Progenitor cell of endocrine pancreas (in vitro differentiated cells): ENCODE measurements at places on chromosomes 12 and 14. TPM values are rescaled to one million over a fixed set of nuclear protein-coding genes. Genes with fewer than 3 reads are reported as not detected.

DPPA3 gene
- not detected in 2 replicates for total RNA-seq

ZNF384 gene
- total RNA-seq, result 159 and 164 TPM in 2 replicates

GUCY2C gene
- total RNA-seq, result 1.2 and 1.7 TPM in 2 replicates

TAS2R43 gene
- total RNA-seq, result 1.2 and 1.9 TPM in 2 replicates

CPM gene
- total RNA-seq, result 28.0 and 32.1 TPM in 2 replicates

ABHD12B gene
- not detected in 2 replicates for total RNA-seq

FBLN5 gene
- 6.4 and 6.9 TPM in 2 replicates for total RNA-seq

CMKLR1 gene
- total RNA-seq, result not detected in 2 replicates

STX2 gene
- 20.5 and 22.4 TPM in 2 replicates for total RNA-seq

CKB gene
- total RNA-seq, result 929 and 983 TPM in 2 replicates

PLEK2 gene
- 0.67 and 0.89 TPM in 2 replicates for total RNA-seq

ZFP36L1 gene
- 325 and 368 TPM in 2 replicates for total RNA-seq

CDC42BPB gene
- total RNA-seq, result 104 and 105 TPM in 2 replicates

- DNase-seq, result no peak
Observed at GRCh38 chr12:108788076-108788782, 56.9 kb upstream of the CORO1C start.

- DNase-seq, result no peak
Observed at GRCh38 chr12:2851931-2852330, 4.9 kb downstream of the TEX52 start.

- DNase-seq, result no peak
Observed at GRCh38 chr14:59679872-59680271, 103.3 kb upstream of the CCDC175 start.

DNA sequence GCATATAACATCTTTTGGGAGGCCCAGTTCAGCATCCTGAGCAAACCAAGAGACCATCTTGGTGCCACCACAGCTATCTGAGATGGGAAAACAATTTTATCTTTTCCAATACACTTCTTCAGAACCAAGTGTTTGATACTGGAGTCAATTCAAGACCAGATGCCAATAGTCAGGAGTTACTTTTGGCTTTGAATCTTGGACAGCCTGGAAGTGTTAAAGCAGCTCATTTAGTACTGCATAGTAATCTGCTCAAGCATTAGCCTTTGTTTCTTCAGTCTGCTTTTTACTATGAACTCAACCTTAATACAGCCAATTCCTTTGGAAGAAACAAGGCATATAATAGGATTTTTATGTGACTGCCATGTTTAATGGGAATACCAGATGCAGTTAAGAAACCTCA, 81.9 kb upstream of the TSPAN8 start:
- DNase-seq, result no peak

- no peak for DNase-seq
Observed at GRCh38 chr12:110647631-110648040, 33.7 kb downstream of the TCTN1 start.

DNA sequence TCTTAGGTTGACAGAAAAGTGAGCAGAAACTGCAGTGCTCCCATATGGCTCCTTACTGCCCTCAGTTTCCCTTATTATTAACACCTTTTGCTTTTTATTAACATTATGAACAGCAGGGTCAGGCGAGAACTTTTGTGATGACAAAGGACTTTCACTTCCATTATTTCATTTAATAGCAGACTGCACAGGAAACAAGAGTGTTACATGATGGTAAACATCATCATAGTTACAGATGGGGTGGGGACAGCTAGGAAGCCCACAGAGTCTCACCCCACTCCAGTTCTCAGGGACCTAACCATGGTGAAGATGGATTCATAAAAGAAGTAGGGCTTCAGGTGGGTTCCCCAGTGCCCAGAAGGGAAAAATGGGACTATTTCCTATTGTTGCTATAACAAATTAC, 110.1 kb upstream of the PELI2 start:
- no peak for DNase-seq

GRCh38 chr12:102095677-102096263, 24.1 kb downstream of the NUP37 start:
- no peak for DNase-seq

- DNase-seq, result no peak
Observed at GRCh38 chr14:44653641-44654040, 146.6 kb upstream of the FSCB start.

GRCh38 chr12:50581226-50582184, 76.7 kb downstream of the DIP2B start:
- no peak for DNase-seq

DNA sequence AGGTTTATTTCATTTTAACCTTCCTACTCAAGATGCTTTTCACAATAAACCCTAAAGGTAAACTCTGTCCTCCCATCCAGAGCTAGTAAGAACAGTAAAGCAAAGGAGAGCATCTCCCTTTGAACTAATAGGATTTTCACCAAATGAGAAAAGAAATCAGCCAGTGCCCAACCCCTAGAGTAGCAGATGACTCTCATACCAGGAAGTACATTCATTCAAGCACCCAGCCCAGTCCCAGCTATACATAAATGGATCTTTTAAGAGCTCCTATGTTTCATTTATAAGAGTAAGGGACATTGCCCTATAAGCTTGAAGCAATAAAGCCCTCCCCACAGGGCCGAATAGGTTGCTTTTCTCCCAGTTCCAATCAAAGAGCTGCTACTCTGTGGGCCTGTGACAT, 7.6 kb downstream of the BAZ2A start:
- no peak for DNase-seq

DNA sequence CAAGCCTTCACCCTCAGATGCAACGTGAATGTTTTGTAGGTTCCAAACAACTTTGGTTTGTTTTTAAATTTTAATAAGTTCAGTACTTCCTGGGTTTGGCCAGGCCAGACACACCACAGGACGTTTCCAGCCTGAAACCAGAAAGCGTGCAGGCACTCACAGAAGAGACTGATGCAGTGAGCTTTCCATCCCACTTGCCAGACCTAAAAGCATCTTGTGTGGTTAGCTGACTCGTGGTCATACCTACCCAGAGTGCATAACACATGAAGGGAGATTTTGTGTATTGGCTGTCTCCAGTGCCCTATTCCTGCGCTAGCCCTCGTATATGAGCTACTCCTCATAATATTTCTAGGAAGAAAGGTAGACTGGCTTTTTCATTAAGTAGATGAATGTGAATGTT, 297.3 kb upstream of the FAR2 start:
- no peak for DNase-seq

DNA sequence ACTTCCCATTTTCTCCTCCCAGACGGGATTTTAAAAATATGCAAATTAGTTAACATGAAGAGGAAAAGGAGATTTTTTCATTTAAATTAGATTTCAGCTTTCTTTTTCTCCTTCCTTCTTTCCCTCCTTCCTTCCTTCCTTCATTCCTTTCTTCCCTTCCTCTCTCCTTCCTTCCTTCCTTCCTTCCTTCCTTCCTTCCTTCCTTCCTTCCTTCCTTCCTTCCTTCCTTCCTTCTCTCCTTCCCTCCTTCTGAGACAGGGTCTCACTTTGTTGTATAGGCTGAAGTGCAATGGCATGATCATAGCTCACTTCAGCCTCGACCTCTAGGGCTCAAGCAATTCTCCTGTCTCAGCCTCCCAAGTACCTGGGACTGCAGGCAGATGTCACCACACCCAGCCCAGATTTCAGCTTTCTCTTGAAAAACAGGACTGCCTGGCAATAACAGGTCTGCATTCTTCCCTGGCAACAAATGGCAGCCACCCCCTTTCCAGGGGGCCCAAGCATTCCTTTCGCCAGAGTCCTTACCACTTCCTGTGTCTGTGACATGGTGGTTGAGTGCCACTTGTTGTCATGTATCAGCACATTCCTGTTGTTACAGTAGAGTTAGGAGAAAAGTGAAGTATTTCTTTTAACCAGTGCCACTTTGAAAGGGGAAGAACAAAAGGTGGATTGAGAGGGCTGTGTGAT, 119.1 kb downstream of the PTPN11 start:
- no peak for DNase-seq

DNA sequence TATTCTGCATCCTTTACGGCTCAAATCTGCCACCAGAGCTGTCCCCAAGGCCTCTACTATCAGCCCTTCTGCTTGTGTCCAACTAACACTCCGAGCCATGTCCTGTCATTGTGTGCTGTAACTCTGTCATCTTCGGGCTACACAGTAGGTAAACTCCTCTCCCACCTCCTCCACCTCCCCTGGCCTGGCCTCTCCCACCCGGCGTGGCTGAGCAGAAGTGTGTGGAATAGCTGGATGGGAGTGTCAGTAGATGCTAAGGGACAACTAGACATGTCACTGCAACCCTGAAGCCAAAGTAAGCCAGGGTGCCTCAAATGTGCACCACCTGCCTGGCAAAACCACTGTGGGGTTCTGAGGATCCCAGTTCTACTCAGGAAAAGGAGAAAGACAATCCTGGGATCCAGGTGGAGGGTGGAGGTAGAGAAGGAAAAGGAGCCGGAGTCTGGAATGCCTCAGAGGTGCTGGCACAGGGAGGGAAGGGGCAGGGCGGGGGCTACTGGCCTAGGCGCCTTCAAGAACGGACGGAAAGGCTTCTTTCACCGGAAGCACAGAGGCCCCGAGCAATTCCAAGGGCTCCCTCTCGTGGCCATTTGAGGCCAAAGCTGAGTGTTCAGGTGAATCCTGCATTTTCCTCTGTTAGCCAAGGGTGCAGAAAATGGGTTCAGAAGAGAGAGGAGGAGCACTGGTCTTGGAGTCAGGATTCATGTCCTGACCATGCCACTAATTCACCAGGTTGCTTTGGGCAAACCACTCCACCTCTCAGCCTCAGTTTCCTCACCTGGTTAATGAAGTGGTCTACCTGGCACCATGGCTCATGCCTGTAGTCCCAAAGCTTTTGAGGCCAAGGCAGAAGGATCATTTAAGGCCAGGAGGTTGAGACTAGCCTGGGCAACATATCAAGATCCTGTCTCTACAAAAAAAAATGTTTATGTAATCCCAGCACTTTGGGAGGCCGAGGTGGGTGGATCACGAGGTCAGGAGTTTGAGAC, 20.5 kb upstream of the FAM181A start:
- peak; percentile 51 for DNase-seq

GRCh38 chr14:52279408-52279807, 11.9 kb downstream of the PTGDR start:
- DNase-seq, result no peak

DNA sequence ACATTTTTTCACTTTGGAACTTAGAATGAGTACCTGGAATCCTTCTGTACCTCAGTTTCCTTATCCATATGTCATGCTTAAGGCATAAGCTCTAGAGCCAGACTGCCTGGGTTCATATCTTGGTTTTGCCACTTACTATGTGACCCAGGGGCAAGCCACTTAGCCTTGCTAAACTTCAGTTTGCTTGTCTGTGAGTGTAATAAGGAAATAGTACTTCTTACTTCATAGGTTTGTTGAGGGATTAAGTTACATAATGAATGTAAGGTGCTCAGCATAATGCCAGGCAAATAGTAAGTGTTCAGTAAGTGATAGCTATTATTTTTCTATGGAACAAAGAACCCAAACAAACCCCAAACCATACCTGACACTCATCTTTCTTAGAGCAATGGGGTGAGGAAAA, 225.1 kb downstream of the BCAT1 start:
- no peak for DNase-seq

DNA sequence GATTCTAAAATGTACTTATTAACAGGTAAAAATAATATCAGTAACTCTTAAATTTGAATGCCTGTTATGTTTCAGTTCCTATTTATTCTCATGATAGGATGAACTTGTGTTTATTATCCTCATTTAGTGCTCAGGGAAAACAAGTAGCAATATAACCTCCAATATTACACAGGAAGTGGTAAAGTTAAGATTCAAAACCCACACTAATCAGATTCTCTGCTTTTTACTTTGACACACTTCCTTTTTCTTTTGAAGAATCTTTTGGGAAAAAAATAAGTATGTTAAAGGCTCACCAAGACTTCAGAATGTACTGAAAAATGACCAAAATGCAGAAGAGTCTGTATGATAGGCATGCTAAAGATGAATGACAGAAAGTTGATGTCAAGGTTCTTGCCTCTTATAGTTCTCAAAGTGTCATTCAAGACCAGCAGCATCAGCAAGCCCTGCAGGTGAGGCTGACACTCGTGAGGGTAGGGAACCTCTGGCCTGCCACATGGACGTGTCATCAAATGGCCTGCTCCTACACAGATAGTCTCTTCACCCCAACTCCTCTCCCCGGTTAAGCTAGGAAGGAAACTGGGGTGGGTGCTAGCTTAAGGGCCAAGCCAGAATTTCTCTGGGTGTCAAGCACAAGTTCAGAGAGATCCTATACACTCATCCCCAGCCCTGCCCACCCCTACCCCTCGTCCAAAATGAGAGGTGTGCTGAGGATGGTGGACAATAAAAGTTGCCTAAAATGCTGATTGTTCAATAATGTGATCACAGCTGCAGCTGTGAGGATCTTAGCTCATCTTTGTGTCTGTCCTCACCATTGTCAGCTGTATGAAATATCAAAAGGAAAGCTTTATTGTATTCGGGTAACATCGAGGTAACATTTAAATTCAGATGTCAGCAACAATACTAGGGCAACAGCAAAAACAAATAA, 6.3 kb downstream of the TBPL2 start:
- DNase-seq, result no peak

- no peak for DNase-seq
Observed at GRCh38 chr12:108854451-108855283, 2.7 kb downstream of the SSH1 start.

- DNase-seq, result peak; percentile 55
Observed at GRCh38 chr12:3365463-3366411, 125.3 kb upstream of the PRMT8 start.

GRCh38 chr14:50728836-50729235, 60.7 kb upstream of the SAV1 start:
- no peak for DNase-seq

GRCh38 chr14:55136885-55137786, 8.1 kb downstream of the LGALS3 start:
- DNase-seq, result no peak

DNA sequence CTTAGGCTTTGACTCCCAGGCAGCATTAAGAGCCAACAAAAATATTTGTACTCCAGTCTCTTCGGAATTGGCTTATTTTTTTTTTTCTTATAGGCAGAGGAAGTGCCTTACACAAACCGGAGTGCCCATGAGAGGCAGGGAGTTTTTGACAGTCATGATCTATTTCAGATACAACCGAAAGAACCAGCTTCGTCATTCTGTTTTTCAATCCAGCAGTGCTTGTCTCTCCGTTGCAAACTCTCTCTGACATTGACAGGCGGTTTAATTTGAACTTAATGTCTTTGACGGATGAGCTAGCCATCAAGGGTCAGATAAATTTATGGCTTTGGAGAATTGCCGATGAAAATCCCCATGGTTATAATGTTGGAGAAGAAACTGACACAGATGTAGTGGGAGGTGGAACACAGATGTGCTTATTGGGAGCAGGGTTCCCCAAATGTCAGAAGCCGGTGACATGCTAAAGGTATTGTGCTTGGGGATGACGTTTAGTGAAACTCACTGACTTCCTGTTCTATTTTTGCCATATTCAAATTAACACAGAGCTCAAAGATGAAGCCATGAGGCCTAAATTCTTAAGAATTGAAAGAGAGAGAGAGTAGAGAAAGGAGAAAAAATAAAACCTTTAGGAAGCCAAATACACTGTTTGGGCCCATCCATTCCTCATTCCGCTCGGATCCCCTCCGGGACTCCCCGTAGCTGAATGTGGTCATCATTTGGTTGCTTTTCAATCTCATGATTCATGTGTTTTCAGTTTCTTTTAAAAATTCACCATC, 59.7 kb downstream of the PLXNC1 start:
- DNase-seq, result no peak

GRCh38 chr12:45468751-45469615, 253.1 kb downstream of the ANO6 start:
- DNase-seq, result no peak

- no peak for DNase-seq
Observed at GRCh38 chr14:52014601-52015267, 25.4 kb downstream of the RTRAF start.

GRCh38 chr12:112792301-112792700, 753 bp downstream of the RPH3A start:
- no peak for DNase-seq
